ENCODE measurements at places on chromosomes 1 and 21.

DNA sequence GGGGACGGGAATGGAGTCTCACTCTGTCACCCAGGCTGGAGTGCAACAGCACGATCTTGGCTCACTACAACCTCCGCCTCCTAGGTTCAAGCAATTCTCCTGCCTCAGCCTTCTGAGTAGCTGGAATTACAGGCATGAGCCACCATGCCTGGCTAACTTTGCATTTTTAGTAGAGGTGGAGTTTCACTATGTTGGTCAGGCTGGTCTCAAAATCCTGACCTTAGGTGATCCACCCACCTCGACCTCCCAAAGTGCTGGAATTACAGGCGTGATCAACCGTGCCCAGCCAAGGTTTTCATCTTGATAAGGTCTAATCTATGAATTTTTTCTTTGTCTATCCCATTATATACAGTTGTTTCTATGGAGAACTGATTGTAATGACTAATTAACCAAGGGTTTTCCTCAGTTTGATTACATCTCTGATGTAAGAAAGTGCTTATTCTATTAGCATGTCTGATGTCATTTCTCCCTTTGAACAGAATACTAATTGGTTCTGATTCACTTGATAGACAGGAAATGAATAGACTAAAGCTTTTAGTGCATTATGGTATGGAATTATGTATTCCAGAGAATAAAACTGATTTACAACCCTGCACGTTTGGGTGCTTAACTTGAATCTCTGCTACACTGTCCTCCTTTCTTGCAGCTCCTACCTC, 11.9 kb downstream of the PACC1 start:
- H3K4me3 ChIP-seq, result no peak overlapping the region
- H3K27me3 ChIP-seq, result no peaks in the 10 kb centered on the region
- no peak overlapping the region for H3K27ac ChIP-seq

DNA sequence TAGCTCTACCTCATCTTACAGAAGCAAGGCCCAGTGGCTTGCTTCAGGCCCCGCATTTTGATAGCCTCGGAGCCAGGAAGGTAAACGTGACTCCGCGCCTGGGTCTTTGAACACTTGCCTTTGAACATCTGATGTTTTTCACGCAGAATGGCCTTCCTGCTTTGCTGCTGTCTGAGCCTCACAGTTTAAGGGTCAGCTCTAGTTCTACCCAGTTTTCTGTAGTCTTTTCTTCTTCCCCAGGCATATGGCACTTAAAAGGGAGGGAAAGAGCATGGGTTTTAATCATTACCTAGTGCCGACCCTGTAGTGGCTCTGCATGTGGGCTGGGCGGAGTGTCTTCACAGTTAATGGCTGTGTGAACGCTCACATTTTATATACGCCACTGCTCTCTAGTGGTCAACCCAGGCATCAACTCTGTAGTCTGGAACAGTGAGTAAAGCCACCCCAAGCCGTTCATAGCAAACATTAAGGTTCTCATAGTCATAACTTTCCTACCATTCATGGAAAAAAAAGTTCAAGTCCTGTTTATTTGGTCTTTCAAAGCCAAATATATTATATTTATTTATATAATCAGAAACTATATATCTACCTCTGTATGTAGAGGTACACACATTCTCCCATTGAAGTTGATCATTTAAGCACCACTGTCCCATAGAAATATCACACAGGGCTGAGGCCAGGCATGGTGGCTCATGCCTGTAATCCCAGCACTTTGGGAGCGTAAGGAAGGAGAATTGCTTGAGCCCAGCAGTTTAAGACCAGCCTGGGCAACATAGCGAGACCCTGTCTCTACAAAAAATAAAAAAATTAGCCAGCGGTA, 78.1 kb downstream of the IER5 start:
- H3K27ac ChIP-seq, result no peak overlapping the region
- peaks cover 3% of the 10 kb centered on the region for H3K4me1 ChIP-seq
- H3K36me3 ChIP-seq, result peaks cover 6% of the 10 kb centered on the region
- no peak overlapping the region for H3K4me3 ChIP-seq

DNA sequence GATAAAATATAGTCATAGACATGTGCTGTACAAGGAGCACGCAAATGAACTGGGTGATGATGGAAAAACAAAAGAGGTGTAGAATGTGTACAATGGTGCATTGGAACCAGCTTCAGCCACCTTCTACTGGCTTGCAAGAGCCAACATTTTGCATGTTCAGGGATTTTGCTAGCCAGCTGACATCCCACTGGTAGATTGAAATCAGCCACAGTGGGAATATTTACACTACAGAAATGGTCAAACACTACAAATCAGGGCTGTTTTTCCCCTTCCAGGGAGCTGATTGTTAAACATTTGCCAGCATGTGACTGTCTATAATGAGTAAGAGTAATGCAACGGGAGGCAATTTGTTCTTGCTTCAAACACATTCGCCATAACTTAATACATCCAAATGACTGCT, 23.2 kb downstream of the PMVK start:
- H3K36me3 ChIP-seq, result peaks cover 13% of the 10 kb centered on the region
- no peak overlapping the region for H3K4me3 ChIP-seq
- no peak overlapping the region for H3K27ac ChIP-seq
- H3K4me1 ChIP-seq, result no peaks in the 10 kb centered on the region
- DNase-seq, result no peak

DNA sequence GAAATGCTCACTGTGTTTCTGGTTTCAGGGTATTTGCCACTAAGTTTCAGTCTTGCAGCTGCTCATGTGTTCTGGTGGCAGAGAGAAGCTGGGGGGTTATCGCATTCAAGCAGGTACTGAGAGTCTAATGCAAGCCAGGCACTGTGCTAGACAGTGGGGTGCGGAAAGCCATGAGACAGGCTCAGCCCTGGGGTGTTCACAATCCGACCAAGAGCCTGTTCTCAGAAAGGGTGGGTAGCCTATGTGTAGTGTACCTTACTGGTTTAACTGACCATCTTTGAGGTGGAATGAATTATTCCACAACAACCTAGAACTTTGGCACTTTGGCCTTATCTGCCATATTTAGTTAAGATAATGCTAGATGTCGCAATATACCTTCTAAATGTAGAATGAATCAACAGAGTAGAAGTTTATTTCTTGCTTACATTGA, 55.3 kb upstream of the ROR1 start:
- no peaks in the 10 kb centered on the region for H3K27me3 ChIP-seq
- H3K4me3 ChIP-seq, result no peak overlapping the region
- H3K4me1 ChIP-seq, result peaks cover 8% of the 10 kb centered on the region
- H3K27ac ChIP-seq, result no peak overlapping the region
- DNase-seq, result no peak
- no peaks in the 10 kb centered on the region for H3K36me3 ChIP-seq

- no peak overlapping the region for H3K27ac ChIP-seq
- no peaks in the 10 kb centered on the region for H3K4me1 ChIP-seq
- DNase-seq, result no peak
- no peaks in the 10 kb centered on the region for H3K27me3 ChIP-seq
- H3K4me3 ChIP-seq, result no peak overlapping the region
- no peaks in the 10 kb centered on the region for H3K36me3 ChIP-seq
Observed at GRCh38 chr1:106232128-106232527, 824.3 kb upstream of the PRMT6 start.

- H3K27me3 ChIP-seq, result no peaks in the 10 kb centered on the region
- H3K4me3 ChIP-seq, result no peak overlapping the region
- no peak for DNase-seq
- peak overlapping the region; percentile 78 for H3K27ac ChIP-seq
- H3K4me1 ChIP-seq, result peaks cover 51% of the 10 kb centered on the region
Observed at GRCh38 chr1:229114850-229115365, 156.0 kb upstream of the RAB4A start.

DNA sequence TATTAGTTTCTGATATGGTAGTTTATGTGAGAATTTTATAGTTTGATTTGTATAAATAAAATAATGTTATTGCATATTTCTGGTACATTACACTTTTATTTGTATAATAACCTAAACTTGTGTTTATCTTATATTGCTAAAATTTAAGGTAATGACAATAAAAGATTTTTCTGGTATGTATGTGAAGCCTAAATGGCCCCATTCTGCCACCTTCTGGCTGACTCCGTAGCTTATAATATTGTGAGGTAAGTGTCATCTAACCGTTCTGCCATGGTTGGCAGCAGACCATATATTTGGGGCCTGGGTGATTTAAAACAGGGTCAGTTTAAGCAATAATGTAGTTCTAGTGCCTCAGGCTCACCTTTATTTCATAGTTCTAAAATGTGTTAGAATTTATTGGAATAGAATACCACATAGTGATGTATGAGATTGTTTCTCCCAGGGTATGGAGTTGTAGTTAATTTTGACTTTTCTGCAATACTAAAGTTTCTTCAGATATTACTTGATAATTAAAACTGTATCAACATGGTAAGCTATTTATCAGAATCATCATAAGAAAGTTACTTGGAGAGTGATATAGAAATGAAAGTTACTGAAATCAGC, 21.2 kb upstream of the PRKACB start:
- H3K27me3 ChIP-seq, result no peaks in the 10 kb centered on the region
- no peak overlapping the region for H3K27ac ChIP-seq
- DNase-seq, result no peak
- H3K36me3 ChIP-seq, result no peaks in the 10 kb centered on the region
- no peaks in the 10 kb centered on the region for H3K4me1 ChIP-seq
- no peak overlapping the region for H3K4me3 ChIP-seq

GRCh38 chr1:235938709-235939479, 72.2 kb upstream of the LYST start:
- H3K27ac ChIP-seq, result no peak overlapping the region
- H3K4me1 ChIP-seq, result no peaks in the 10 kb centered on the region
- H3K36me3 ChIP-seq, result no peaks in the 10 kb centered on the region
- no peaks in the 10 kb centered on the region for H3K27me3 ChIP-seq

Data from tibial artery (tissue), 4 donors.